ENCODE measurements at places on chromosomes 4 and X. TPM values are rescaled to one million over a fixed set of nuclear protein-coding genes. Genes with fewer than 3 reads are reported as not detected.

The HPGD gene
- 0.77 TPM for total RNA-seq

The IL2RG gene
- total RNA-seq = 1.5 TPM

GRCh38 chr4:90458576-90458975, 331.4 kb downstream of the CCSER1 start:
- DNase-seq = no peak
- H3K27ac ChIP-seq = no peak overlapping the region
- no peak overlapping the region for H3K4me3 ChIP-seq
- H3K36me3 ChIP-seq = no peaks in the 10 kb centered on the region
- no peaks in the 10 kb centered on the region for H3K27me3 ChIP-seq
- no peaks in the 10 kb centered on the region for H3K4me1 ChIP-seq

DNA sequence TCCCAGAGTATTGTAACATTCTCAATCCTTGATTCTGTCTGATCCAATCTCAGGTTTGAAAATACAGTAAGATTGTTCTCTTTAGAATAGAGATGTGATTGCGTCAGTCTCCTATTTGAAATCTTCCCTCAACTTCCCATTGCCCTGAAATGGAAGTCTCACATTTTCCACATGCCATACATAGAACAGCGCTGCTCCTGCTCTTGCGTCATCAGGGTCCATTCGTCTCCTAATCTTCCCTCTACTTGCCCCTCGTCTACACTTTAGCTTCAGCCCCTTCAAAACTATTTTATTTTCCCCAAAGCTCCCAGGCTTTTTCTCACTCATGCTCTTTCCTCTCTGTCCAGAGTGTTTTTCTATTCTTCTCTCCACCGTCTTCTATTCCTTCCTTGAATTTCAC, 301.7 kb upstream of the MAGEB2 start:
- no peaks in the 10 kb centered on the region for H3K4me1 ChIP-seq
- no peak overlapping the region for H3K4me3 ChIP-seq
- no peaks in the 10 kb centered on the region for H3K36me3 ChIP-seq
- H3K27ac ChIP-seq = no peak overlapping the region
- no peaks in the 10 kb centered on the region for H3K27me3 ChIP-seq

DNA sequence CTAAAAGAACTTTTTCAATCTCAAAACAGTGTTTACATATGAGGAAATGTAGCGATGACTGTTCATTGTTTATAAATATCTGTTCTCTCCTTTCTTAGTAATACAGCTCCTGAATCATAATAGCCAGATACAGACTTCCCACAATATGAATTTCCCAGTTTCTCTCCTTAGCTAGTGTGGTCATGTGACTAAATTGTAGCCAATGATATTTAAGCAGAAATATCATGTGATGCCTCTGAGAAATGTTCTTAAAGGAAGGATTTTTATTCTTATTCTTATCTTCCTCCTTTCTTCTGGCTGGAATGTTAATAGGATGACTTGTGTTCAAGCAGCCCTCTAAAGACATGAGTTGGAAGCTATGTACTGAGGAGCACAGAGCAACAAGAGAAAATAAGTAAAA, 383.7 kb upstream of the ATOH1 start:
- H3K27me3 ChIP-seq = no peaks in the 10 kb centered on the region
- H3K4me3 ChIP-seq = no peak overlapping the region
- no peaks in the 10 kb centered on the region for H3K36me3 ChIP-seq
- DNase-seq = no peak
- H3K4me1 ChIP-seq = no peaks in the 10 kb centered on the region
- no peak overlapping the region for H3K27ac ChIP-seq

Measured in MCF 10A (cell line).